CD4-positive, alpha-beta T cell treated with Interleukin-2 at 100 ng/mL for 4 hours (primary cell): ENCODE measurements at places on chromosomes 1 and 21.

DNA sequence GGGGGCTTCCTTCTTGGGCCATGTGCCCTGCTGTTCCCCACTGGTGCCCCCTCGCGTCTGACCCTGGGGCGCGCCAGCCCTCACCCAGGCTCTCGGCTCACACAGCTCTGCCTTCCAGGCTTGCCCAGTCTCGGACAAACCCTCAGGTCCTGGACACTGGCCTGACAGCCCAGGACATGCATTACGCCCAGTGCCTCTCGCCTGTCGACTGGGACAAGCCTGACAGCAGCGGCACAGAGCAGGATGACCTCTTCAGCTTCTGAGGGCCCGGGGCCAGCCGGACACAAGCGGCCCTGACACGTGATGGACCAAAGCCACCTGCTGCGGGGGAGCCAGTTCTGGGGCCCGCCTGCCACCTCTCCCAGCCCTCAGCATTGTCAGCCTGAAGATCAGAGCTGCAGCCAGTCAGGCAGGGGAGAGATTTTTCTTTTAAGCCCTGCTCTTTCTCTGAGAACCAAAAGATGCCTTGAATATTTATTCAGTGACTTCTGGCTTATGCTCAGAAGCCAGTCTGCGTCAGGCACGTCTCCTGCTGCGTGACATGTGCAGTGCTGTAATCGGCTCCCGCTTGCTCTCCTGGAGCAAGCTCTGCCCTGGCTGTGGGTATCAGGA, 23.4 kb downstream of the LDLRAP1 start:
- DNase-seq = no peak

- peak; percentile 70 for DNase-seq
Measured at GRCh38 chr1:19240673-19241538, 10.4 kb downstream of the EMC1 start.

GRCh38 chr1:214280386-214281020, 456 bp upstream of the SMYD2 start:
- DNase-seq = no peak

DNA sequence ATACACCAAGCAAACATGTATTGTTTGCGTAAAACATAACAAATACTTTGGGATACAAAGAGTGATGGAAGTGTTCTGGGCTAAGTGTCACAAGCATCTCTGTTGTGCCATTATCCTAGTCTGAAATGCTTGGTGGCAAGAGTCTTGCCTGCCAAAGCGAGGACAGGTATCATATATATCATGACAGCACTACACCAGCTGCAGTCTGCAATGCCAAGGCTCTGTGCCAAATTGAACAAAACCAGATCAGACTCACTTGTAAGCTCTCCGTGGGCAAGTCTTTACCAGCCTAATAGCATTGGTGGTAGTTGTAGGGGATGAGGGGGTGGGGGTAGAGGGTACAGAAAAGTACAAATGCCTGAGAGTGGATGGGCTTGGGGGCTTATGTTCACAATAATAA, 119.2 kb downstream of the RWDD3 start:
- no peak for DNase-seq

GRCh38 chr1:111503585-111504060, at the start of the genes ADORA3 and TMIGD3:
TSS of gene ADORA3 (minus strand) at chr1:111503633. CDS start at chr1:111503354, 279 bp downstream.
TSS of gene TMIGD3 (minus strand) at chr1:111503633. CDS start at chr1:111503354, 279 bp downstream.
- DNase-seq = peak; percentile 22

- DNase-seq = no peak
Measured at GRCh38 chr1:110453829-110454228, 2.9 kb downstream of the PROK1 start.
